ENCODE measurements at places on chromosomes 1 and 21. TPM values are rescaled to one million over a fixed set of nuclear protein-coding genes. Genes with fewer than 3 reads are reported as not detected.

The CLEC20A gene
- polyA plus RNA-seq: not detected

GRCh38 chr1:212587888-212588510, 20.6 kb upstream of the ATF3 start:
- no peak for DNase-seq

- no peak for DNase-seq
Measured at GRCh38 chr1:80217377-80217986, 1211.0 kb upstream of the ADGRL4 start.

The TEDDM1 gene
- not detected for polyA plus RNA-seq

The NHLH2 gene
- polyA plus RNA-seq: not detected

The TRMT1L gene
- polyA plus RNA-seq: 13.4 TPM

DNA sequence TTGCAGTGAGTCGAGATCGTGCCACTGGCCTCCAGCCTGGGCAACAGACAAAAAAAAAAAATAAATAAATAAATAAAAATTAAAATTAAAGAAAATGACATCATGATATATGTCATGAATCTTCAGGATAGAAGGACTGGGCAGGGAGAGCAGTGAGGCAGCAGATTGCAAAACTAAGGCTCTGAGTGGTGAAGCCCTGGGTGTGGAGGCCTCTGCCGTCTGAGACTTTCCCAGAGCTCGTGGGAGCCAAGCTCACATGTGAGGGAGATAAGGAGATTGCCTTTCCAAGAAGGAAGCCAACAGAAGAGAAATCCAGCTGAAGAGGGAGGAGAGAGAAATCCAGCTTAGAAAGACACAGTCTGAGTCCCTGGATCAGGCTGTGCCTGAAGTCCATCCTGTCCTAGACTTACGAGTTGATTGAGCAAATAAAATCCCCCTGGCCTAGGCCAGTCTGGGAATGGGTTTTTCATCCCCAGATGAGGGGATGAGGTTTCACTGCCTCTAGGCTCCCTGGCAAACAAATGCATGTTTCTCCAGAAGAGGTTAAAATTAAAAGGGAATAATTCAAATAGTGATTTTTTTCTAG, 142.0 kb upstream of the IGSF21 start:
- no peak for DNase-seq

GRCh38 chr1:68201546-68202238, 30.6 kb downstream of the WLS start:
- no peak for DNase-seq

- no peak for DNase-seq
Measured at GRCh38 chr1:13556224-13556764, 27.3 kb upstream of the PDPN start.

The SLC30A2 gene
- not detected for polyA plus RNA-seq

The TFF3 gene
- polyA plus RNA-seq: not detected

The ANKRD35 gene
- polyA plus RNA-seq: 1.4 TPM

The WNT4 gene
- polyA plus RNA-seq: 0.02 TPM

DNA sequence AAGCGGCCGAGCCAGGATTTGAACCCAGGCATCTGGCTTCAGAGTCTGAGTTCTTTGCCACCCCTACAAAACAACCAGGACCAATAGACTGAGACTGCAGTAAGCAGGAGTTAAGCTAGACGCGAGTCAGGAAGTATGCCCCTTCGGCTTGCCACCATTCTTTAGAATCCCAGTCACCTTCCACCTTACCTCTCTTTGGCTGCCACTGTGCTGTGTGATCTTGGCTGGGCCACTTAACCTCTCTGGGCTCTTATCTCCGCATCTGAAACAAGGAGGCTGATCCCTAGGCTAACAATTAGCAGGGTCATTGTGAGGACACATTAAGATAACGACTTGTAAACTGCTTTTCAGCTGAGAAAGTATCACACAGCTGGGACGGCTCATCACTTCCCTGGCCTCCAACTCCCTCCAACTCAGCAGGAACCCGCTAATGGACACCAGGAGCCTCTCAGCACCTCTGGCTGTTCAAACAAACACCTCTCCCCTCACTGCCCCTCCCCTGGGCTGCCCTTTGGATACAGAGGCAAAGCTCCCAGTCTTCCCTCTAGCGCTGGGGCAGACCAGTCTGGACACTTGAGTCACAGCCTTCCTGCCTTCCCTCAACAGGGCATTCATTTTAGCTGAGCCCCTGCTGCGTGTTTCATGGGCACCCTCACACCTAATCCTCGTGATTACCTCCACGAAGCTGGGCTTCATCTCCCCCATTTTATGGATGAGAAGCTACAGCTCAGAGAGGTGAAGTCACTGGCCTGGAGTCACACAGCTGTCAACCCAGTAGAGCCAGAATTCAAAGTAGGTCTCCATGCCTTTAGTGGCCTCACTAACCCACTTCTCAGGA, 83.2 kb downstream of the CAMK2N1 start:
- DNase-seq: no peak

- DNase-seq: no peak
Measured at GRCh38 chr1:237791592-237791991, 99.1 kb downstream of the ZP4 start.

GRCh38 chr21:41600556-41600955, 92.6 kb upstream of the TMPRSS2 start:
- no peak for DNase-seq

- DNase-seq: no peak
Measured at GRCh38 chr21:46078978-46079351, 18.9 kb upstream of the COL6A2 start.

GRCh38 chr1:26154750-26155149, 4.1 kb upstream of the FAM110D start:
- DNase-seq: no peak

- DNase-seq: no peak
Measured at GRCh38 chr21:42520628-42521253, 7.1 kb downstream of the SLC37A1 start.

The KCNE1 gene
- 0.31 TPM for polyA plus RNA-seq

The GATAD2B gene
- 4.4 TPM for polyA plus RNA-seq

DNA sequence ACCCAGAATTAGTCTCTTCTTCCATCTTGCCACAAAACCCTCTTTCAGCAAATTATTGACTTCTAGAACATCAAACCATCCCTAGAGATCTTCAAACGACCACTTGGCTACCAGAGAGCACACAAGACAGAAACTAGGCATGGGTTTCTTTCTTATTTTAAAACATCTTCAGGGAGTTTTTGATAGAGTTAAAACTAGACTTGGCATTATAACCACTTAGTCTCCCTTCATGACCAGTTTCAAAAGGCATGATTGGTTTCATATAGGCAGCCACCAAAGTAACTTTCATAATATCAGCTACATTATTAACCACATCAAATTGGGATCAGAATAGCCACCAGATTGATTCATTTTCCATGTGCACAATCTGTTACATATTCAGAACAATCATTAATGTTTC, 368.4 kb upstream of the GREM2 start:
- DNase-seq: no peak

GRCh38 chr1:147895123-147895522, 7.5 kb upstream of the GJA8 start:
- no peak for DNase-seq

DNA sequence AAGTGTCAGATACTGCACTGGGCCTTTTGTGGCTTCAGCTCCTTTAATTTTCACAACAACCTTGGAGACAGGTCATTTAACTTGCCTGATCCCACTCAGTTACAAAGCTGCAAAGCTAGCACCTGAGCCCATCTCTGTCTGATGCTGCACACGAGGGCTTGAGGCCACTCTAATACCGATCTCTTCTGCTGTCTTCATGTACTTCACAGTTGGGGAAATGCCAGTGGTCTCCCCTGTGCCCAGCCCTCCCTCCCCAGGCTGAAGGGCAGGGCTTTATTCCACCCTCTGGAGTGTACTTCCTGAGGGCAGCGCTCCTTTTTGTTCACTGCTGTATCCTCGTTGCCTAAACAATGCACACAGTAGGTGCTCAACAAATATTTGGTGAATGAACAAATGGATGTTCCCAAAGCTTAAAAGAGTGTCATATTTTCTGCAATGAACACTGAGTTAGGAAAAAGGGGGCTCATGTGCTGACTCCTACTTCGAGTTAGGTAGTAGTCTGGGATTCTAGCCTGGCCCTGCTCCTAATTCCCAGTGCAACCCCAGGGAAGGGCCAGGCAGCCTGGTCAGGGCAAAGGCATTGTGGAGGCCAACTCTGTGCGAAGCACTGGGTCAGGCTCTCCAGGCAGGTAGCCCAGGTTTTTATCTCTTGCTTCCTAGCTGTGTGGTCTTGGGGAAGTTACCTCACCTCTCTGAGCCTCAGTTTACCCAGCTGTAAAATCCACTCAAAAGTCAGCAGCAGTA, 1.1 kb downstream of the TMCO4 start:
- no peak for DNase-seq

The SHE gene
- polyA plus RNA-seq: not detected

DNA sequence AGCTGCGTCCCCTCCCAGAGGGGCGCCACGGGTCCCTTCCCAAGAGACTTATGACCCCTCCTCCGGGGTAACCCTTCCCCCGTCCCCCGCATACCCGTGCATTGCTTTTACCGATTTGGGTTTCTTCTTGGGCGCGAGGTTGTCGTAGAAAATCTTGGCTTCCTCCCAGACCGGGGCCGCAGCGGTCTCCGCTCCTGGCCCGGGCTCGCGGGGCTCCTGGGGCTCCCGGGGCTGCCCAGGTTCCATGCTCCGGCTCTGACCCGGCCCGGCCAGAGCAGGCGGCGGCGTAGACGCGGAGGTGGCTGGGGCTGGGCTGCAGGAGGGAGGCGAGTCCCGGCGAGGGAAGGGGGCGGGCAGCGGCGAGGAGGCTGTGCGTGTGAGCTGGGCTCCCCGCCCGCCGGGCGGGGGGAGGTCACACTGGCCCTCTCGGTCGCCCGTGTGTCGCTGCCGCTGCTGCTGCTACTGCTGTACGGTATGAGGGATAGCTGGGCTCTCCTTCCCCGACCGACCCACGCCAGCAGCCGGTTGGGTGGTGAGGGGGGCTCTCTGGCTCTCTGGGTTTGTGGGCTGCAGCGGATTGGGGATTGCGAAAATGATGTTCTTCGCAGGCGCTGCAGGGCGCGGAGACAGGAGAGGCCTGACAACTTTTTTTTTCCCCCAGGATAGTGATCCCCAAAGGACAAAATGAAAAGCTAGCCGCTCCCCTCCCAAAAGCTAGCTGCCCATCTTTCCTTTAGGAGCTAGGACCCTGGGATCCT, at the start of gene NT5C1A:
NT5C1A (minus strand) TSS at position 315 of the 758 bp plus-strand sequence; CDS start at position 246, 69 bp downstream.
- DNase-seq: no peak

DNA sequence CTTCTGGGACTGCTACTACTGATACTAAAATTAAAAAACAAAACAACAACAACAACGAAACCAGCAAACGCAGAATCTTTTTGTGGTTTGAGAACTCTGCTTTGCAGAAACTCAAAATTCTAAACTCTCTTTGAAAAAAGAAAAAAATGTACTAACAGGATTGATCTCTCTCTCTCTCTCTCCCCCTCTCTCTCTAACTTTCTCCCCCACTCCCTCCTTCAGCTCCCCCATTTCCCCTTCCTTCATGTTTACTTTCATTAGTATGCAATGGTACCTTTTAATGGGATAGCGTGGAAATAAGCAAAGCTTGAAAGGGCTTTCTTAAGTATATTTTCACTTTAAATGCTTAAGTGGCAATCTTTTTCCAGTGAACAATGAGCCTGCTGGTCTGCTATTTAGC, 562.6 kb upstream of the ADGRL2 start:
- DNase-seq: no peak

GRCh38 chr21:45080232-45080631, 5.9 kb downstream of the ADARB1 start:
- no peak for DNase-seq

GRCh38 chr21:26637201-26637745, 64.2 kb upstream of the CYYR1 start:
- no peak for DNase-seq

The KLHDC7A gene
- not detected for polyA plus RNA-seq

DNA sequence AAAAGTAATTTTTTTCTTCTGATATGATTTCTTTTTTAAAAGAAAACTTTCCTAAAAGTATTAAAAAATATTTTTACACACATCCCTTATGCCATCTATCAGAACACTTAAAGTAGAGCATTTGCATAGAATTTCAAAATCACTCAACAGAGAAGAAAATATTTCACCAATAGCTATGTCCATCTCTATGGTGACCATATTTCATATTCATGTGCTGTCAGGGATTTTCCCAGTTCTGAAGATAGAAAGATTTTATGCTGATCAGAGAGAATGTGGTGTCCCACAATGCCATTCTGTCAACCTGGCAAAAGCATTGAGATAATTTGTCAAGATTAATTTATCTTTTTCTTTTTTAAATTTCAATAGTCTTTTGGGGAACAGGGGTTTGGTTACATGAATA, 87.0 kb downstream of the C4BPA start:
- DNase-seq: no peak

GRCh38 chr1:116737020-116737854, 17.0 kb upstream of the CD2 start:
- no peak for DNase-seq

The PTPN7 gene
- not detected for polyA plus RNA-seq

DNA sequence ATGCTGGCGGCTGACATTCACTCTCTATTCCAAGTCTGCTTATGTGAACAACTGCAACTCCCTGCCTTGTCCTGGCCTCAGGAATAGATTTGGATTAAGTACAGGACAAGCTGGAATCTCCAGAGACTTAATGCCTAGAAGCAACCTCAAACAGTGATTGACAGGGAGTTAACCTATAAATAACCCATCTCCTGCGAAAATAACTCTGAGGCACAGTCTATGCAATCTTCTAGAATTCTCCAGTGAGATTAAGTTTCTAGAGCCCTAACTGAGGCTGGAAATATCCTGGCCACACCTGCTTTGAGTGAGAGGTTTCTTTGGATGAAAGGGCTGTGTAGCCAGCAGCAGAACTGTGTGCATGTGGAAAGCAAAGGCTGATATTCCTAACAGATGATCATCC, 25.3 kb upstream of the ATP1A1 start:
- DNase-seq: no peak

The HES2 gene
- polyA plus RNA-seq: not detected

DNA sequence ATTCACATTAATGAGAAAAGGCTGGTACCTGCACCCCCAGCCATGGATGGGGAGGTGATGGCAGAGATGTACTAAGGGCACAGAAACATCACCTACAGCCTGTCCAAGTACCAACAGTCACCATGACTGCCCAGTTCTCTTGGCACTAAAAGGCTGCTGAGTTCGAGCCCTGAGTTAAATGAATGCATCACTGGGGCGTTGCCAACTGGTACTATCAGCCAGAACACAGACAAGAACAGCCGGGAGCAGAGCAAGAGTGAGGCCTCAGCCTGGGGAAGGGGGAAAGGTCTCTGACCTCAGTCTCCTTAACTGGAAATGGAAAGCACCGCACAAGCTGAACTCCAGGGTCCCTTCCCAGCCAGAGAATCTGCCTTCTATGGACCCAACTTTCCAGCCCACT, 60.5 kb downstream of the GLIS1 start:
- DNase-seq: no peak

GRCh38 chr1:12113433-12114339, 50.6 kb downstream of the TNFRSF8 start:
- no peak for DNase-seq

GRCh38 chr1:173355281-173356031, 121.7 kb upstream of the PRDX6 start:
- no peak for DNase-seq

DNA sequence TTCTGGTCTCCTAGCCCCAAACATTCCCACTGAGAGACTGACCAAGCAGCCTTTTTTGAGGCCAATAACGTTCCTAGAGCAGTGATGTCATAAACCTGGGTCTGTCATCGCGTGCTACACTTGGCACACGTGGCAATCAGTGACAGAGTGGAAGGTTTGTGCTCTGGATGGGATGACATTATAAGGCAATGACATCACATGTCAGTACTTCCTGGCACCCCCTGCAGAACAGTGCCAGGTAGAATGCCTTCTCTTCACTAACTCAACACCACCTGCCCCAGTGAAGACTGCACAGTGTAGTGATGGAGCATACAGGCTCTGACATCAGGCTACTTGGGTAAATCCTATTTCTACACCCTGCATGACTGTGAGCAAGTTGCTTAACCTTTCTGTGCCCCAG, 5.4 kb upstream of the ZNF648 start:
- no peak for DNase-seq

GRCh38 chr21:17438635-17439034, 74.2 kb upstream of the CXADR start:
- no peak for DNase-seq
